Activated T-helper 1 cell treated with anti-CD3 and anti-CD28 coated beads, Interleukin-12 subunit alpha, Interleukin-12 subunit beta, Interleukin-2, Interleukin-4 antibody, amounts not matched to agents 30 ng/mL and 10 ng/mL and 1 ng/mL, durations not matched to agents 14 hours and 24 hours and 36 hours (primary cell): ENCODE measurements at places on chromosomes 7 and 10. TPM values are rescaled to one million over a fixed set of nuclear protein-coding genes. Genes with fewer than 3 reads are reported as not detected.

The CPA4 gene
- not detected in 2 replicates for total RNA-seq

- peaks cover 15% of the 10 kb centered on the region for H3K4me1 ChIP-seq
- DNase-seq, result no peak
- H3K27me3 ChIP-seq, result peaks cover 19% of the 10 kb centered on the region
- no peak overlapping the region for H3K27ac ChIP-seq
Observed at GRCh38 chr7:138835087-138835486, 37.1 kb upstream of the ATP6V0A4 start.

DNA sequence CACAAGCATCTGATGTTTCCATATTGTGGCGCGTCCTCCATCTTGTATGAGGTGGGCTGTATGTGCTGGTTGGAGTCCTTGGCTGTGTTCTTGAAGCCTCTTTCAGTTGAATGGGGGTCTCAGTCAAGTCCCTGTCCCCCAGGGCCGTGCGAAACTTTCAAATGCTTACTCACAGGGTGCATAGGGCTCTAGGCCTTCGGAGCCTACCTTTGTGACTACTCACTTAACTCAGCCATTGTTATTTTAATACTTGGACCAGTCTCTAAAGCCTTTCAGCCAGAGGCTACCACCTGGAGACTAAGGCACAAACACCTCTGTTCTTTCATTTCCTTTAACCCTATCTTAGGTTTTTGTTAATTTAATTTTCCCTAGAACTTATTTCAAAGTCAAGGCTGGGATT, 785.9 kb downstream of the GATA3 start:
- no peak overlapping the region for H3K4me3 ChIP-seq
- no peaks in the 10 kb centered on the region for H3K4me1 ChIP-seq
- DNase-seq, result no peak
- no peak overlapping the region for H3K27ac ChIP-seq
- H3K36me3 ChIP-seq, result no peaks in the 10 kb centered on the region

The LIPA gene
- total RNA-seq, result 5.3 and 6.2 TPM in 2 replicates

DNA sequence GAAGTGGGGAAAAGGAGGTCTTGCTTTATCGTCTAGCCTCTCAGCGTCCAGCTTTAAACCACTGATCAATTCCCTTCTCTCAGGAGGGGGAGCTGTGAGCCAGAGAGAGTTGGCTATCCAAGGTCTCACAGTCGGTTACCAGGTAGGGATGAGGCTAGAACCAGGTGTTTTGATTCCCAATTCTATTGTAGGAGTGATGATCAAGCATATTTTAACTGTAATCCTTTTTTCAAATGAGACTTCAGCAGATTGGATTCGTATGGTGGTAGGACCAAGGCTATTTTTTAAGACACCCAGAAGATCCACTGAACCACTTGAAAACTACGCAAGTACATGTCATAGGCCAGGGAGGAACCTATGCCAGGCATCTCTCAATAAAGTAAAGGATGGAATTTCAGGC, 8.4 kb downstream of the MINDY4 start:
- H3K27me3 ChIP-seq, result no peaks in the 10 kb centered on the region
- H3K36me3 ChIP-seq, result no peaks in the 10 kb centered on the region
- H3K4me3 ChIP-seq, result no peak overlapping the region
- H3K27ac ChIP-seq, result no peak overlapping the region
- no peak for DNase-seq

The FRMD4A gene
- total RNA-seq, result 0.07 and 0.31 TPM in 2 replicates

- H3K27me3 ChIP-seq, result no peaks in the 10 kb centered on the region
- no peaks in the 10 kb centered on the region for H3K4me1 ChIP-seq
- no peak for DNase-seq
- H3K4me3 ChIP-seq, result no peak overlapping the region
- no peaks in the 10 kb centered on the region for H3K36me3 ChIP-seq
- H3K27ac ChIP-seq, result no peak overlapping the region
Observed at GRCh38 chr10:17562614-17563013, 54.6 kb downstream of the HACD1 start.

DNA sequence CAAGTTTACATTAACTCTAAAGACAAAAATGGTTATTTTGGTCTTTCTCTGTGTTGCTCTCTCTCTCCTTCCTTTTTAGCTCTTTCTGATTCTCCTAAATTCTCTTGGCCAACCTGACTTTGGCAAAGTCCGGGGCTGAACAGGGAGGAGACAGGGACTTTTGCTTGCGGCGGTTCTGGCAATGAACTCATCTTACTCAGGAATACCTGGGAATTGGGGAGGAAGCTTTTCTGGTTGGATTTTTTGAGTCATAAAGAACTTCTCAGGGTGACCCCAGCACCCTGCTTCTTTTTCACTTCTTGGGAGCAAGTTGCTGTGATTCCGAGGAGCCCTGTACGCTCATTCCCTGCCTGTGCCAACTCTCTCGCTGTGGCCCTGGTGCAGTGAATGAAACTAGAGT, 16.0 kb downstream of the GATA3 start:
- peak overlapping the region; percentile 67 for H3K27ac ChIP-seq
- peaks cover 2% of the 10 kb centered on the region for H3K27me3 ChIP-seq
- peaks cover 88% of the 10 kb centered on the region for H3K4me1 ChIP-seq

GRCh38 chr7:157139111-157139809, 534 bp downstream of the UBE3C start:
- DNase-seq, result peak; percentile 69
- H3K4me3 ChIP-seq, result peak overlapping the region; percentile 87
- H3K4me1 ChIP-seq, result peaks cover 48% of the 10 kb centered on the region
- peak overlapping the region; percentile 77 for H3K27ac ChIP-seq

DNA sequence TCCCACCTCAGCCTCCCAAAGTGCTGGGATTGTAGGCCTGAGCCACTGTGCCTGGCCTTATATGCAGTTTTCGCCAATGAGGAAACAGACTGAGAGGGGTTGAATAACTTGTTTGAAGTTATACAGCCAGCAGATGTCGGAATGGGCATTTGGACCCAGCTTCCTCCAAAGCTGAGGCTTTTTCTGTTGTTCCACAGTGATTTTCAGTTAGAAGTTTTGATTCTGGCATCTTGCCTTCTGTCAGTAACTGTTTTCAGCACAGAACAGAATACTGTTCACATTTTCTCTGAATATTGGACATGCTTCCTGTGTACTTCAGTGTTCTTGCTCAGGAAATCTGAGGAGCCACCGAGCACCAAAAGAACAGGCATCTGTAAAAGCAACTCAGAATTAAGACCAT, 287.2 kb downstream of the CAMK1D start:
- peaks cover 63% of the 10 kb centered on the region for H3K4me1 ChIP-seq
- no peak overlapping the region for H3K4me3 ChIP-seq
- H3K36me3 ChIP-seq, result peaks cover 4% of the 10 kb centered on the region
- H3K27me3 ChIP-seq, result peaks cover 2% of the 10 kb centered on the region

- H3K36me3 ChIP-seq, result peaks cover 4% of the 10 kb centered on the region
- H3K27ac ChIP-seq, result peak within 1 kb of the TSS; percentile 90
- peak; percentile 80 for DNase-seq
- peaks cover 35% of the 10 kb centered on the region for H3K27me3 ChIP-seq
Observed at GRCh38 chr7:105876091-105876963, at the start of gene ATXN7L1. ATXN7L1 (minus strand) TSS chr7:105876599; CDS start chr7:105876558, 41 bp downstream.

The CAV2 gene
- not detected in 2 replicates for total RNA-seq

GRCh38 chr10:84542522-84543490, 214.4 kb downstream of the CCSER2 start:
- H3K4me1 ChIP-seq, result peaks cover 7% of the 10 kb centered on the region
- H3K36me3 ChIP-seq, result no peaks in the 10 kb centered on the region
- no peak for DNase-seq
- no peak overlapping the region for H3K27ac ChIP-seq
- H3K27me3 ChIP-seq, result peaks cover 13% of the 10 kb centered on the region

The OR2A12 gene
- total RNA-seq, result not detected in 2 replicates

DNA sequence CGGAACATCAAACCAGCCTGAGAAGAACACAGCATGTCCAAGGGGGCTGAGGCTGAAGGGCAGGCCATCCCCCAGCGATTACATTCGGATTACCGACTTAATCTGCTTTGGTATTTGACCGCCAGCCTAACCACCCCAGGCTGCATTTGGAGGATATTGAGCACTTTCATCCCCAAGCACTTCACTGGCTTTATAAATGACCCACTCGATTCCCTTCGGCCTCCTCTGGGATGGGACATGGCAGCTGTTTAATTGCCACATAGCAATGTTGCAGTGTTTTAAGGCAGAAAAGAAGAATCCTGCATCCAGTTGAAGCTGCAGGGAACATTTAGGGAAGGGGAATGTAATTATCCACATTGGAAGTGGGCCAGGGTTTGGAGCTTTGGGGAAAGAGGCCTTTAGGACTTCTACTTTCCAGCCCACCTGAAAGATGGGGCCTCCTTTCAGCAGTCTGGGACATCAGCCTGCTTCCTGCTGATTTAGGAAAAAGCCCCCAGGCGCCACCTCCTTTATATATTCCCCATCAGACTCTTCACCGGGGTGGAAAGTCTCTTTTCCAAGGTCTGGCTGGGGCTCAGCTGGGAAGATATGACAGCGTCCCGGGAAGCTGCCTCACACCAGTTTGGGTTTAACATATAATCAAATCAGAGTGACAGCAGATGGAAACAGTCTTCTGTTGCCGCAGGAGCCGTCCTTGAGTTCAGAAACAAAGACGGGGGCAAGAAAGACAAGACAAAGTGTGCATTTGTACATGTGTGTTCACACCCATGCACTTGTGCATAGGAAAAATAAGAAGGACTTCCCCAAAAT, 9.2 kb downstream of the DPCD start:
- H3K4me1 ChIP-seq, result no peaks in the 10 kb centered on the region
- no peaks in the 10 kb centered on the region for H3K36me3 ChIP-seq
- no peak for DNase-seq
- H3K4me3 ChIP-seq, result no peak overlapping the region

DNA sequence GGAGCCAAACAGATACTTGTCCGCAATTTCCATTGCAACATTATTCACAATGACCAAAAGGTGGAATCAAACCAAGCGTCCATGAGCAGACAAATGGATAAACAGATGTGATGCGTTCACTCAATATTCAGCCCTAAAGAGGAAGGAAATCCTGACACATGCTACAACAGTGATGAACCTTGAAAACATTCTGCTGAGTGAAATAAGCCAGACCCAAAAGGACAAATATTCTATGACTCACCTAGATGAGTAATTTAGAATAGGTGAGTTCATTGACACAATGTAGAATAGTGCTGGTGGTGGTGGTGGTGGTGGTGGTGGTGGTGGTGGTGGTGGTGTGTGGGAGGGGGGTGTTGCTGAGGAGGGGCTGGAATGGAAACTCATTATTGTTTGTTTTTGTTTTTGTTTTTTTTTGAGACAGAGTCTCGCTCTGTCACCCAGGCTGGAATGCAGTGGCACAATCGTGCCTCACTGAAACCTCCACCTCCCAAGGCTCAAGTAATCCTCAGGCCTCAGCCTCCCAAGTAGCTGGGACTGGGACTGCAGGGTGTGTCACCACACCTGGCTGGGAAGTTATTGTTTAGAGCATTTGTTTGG, 28.6 kb downstream of the SMKR1 start:
- H3K36me3 ChIP-seq, result no peaks in the 10 kb centered on the region
- H3K27ac ChIP-seq, result peak overlapping the region; percentile 79
- no peak overlapping the region for H3K4me3 ChIP-seq
- peaks cover 12% of the 10 kb centered on the region for H3K4me1 ChIP-seq
- no peaks in the 10 kb centered on the region for H3K27me3 ChIP-seq

The XPNPEP1 gene
- 85.1 and 93.2 TPM in 2 replicates for total RNA-seq

DNA sequence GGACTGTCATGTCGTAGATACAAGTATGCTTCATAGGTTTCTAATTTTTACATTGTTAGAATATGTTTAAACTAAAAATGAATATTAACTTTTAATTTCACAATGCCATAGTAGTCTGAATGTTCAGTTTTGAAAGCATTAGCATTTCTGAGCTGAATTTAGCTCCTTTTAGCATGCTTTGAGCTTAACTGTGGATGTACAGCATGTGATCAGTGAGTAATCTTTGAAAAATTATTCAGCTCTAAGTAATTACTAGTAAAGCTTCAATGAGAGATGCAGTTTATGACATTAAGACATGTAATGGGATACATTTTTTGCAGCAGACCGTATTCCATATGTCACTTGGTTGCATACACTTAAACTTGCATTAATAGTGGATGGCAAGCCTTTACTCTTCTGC, 114.1 kb upstream of the WNT16 start:
- H3K27ac ChIP-seq, result no peak overlapping the region
- no peak overlapping the region for H3K4me3 ChIP-seq
- no peak for DNase-seq
- H3K4me1 ChIP-seq, result no peaks in the 10 kb centered on the region

- no peak for DNase-seq
- H3K4me1 ChIP-seq, result peaks cover 10% of the 10 kb centered on the region
- no peak overlapping the region for H3K27ac ChIP-seq
- peaks cover 15% of the 10 kb centered on the region for H3K27me3 ChIP-seq
- no peaks in the 10 kb centered on the region for H3K36me3 ChIP-seq
Observed at GRCh38 chr10:118990326-118990725, 39.2 kb upstream of the NANOS1 start.

DNA sequence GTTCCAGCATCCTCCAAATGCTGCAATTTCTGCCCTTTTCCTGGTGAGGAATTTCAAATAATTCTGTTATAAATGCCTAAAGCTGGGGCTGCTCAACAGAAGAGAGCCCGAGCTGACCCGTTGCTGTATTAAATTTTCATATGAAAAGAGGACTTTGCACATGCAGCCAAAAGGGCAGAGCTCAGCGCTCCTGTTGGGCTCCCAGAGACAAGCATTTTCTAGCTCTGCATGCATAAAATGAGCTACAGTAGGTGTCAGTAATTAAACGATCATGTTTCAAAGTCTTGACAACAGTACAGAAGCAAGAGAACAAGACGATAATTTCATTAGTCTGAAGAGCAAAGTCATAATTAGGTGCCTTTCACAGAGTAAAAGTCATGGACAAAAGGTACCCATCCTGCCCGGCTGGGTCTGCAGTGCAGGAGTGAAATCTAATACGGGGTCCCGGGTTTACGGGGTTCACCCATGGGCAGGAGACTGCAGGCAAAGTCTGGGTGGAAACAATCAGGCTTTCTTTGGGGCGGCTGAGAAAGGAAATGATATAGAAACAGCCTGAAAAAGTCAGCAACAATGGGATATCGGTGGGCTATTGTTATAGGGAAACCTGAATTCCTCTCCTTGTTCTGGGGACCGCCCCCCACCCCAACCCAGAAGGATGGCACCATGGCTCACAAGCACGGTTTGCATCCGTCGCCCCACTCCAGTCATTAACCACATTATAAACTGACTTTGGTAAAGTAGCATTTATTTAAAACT, 66.0 kb downstream of the EBF3 start:
- H3K27ac ChIP-seq, result no peak overlapping the region
- no peaks in the 10 kb centered on the region for H3K4me1 ChIP-seq
- no peaks in the 10 kb centered on the region for H3K36me3 ChIP-seq
- no peak overlapping the region for H3K4me3 ChIP-seq

- H3K4me1 ChIP-seq, result no peaks in the 10 kb centered on the region
- no peaks in the 10 kb centered on the region for H3K36me3 ChIP-seq
- H3K4me3 ChIP-seq, result no peak overlapping the region
- DNase-seq, result no peak
Observed at GRCh38 chr7:158024351-158024715, 563.3 kb downstream of the PTPRN2 start.
